Renal cortex interstitium (tissue), 15 donors: ENCODE measurements at places on chromosomes 11 and 22. TPM values are rescaled to one million over a fixed set of nuclear protein-coding genes. Genes with fewer than 3 reads are reported as not detected.

DNA sequence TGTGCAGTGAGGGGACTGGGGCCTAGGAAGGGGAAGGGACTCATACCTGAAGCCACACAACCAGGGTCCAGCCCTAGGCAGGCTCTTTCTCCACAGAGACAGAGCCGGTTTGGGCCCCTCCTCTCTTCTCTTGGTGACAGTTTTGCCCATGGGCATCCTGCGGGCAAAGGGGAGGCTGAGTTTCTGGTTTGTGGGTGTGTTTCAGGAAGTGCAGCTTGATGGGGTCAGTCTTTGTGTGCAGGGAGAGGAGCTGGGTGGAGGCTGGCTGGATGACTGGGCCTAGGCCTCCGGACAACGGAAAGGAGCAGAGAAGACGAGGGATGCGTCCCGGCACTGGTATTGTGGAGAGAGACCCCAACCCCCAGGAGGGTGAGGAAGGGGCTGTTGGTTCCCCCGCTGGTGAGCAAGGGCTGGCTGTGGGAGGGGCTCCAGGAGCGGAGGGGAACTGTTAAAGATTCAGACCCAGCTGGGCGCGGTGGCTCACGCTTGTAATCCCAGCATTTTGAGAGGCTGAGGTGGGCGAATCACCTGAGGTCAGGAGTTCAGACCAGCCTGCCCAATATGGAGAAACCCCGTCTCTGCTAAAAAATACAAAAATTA, 23.4 kb upstream of the CELSR1 start:
- DNase-seq = no peak

DNA sequence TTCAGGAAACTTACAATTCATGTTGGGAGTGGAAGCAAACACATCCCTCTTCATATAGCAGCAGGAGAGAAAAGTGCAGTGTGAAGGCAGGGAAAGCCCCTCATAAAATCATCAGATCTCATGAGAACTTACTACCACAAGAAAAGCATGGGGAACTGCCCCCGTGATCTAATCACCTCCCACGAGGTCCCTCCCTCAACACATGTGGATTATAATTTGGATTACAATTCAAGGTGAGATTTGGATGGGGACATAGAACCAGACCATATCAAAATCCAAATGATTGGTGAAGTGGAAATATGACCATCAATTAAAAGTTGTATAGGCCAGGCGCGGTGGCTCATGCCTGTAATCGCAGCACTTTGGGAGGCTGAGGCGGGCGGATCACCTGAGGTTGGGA, 1268.0 kb downstream of the JRKL start:
- DNase-seq = no peak

DNA sequence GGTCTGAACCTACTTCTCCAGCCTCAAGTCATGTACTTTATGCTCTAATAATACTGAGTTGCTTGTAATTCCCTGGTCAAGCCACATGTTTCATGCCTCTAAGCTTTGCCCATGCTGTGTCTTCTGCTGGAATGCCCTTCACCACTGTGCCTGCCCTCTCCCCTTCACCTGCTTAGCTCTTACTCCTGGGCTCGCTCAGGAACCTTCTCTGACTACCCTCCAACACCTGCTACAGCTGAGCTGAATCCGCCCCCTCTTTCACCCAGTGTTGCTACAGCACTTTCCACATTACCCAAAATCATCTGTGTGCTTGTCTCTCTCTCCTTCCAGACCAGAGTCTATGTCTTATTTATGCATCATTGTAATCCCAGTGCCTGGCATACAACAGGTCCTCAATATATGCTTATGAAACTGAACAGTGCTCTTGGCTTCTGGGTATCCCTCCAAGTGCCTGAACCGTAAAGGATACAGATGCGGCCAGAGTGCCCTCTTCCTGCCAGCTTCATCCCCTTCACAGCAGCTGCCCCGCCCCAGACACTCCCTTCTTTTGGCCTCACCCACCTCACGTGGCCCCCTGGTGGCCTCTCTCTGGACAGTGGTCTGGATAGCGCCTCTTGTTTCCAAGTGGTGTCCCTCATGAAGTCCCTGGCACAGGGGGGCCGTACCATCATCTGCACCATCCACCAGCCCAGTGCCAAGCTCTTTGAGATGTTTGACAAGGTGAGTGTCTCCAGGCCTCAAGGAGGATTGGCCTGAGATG, 7.1 kb downstream of the ABCG4 start:
- no peak for DNase-seq

GRCh38 chr11:86192519-86193257, 51.9 kb upstream of the EED start:
- no peak for DNase-seq

- DNase-seq = no peak
These were observed 15.2 kb downstream of the TMPRSS5 start for GRCh38 chr11:113690619-113691569.

DNA sequence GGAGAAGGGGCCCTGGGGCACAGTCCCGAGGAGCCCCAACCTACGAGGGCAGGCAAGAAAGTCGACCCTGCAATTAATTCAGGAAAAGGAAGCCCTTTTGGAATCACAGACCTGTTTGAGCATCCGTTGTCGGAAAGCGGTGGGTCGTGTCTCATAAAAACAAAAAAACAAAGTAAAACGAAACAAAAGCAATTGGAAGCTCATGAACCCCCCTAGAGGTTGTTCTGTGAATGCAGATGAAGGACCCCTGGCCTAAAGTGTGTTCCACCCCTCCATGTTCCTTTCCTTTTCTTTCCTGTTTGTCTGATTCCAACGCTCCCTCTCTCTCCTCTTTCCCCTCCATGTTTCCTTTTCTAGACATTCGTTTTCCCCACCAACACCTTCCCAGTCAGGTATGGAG, 203.7 kb downstream of the GRIK4 start:
- DNase-seq = no peak

DNA sequence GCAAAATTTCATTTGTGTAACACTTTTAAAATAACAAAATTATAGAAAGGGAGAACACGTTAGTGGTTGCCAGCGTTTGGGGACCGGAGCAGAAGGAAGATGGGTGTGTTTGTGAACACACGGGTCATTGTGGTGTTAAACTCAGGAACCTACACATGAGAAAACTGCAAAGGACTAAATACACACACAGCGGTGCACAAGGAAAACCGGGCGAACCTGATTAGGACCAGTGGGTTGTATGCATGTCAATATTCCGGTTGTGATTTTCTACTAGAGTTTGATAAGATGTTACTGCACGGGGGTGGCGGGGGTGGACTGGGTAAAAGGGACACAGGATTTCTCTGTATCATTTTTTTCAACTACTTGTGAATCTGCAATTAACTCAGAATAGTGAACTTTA, 351.2 kb downstream of the OPCML start:
- no peak for DNase-seq

DNA sequence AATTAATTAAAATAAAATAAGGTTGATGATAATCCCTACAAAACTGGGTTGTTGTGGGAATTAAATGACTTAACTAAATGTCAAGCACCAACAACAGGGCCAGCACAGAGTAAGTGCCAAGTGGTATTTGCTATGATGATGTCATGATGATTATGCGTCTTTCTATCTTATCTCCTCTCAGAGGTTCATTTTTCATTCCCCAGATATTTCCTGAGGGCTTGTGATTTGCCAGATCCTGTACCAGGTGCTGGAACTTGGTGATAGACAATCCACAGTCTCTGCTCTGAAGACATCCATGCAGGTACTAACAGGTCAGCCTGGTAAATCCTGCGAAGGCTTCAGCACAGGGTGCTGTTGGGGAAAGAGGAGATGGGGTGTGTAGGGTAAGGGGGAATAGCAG, 8.1 kb upstream of the MYH9 start:
- no peak for DNase-seq

DNA sequence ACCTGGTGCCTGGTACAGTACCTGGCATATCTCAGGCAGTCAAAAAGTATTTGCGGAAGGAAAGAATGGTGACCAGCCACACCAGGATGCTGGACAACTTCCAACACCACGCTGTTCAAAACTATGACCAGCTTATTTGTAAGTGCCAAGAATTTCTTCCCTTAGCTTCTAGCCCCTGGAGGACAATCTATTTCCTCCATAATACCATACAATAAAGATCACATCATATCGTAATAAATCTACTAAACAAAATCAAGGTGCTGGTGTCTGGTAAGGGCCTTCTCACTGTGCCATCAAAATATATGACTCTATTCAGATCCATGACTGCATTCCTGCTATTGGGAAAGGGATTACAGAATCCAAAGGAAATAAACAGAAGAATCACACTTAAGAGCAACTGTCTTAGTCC, 51.5 kb downstream of the ALG9 start:
- no peak for DNase-seq

DNA sequence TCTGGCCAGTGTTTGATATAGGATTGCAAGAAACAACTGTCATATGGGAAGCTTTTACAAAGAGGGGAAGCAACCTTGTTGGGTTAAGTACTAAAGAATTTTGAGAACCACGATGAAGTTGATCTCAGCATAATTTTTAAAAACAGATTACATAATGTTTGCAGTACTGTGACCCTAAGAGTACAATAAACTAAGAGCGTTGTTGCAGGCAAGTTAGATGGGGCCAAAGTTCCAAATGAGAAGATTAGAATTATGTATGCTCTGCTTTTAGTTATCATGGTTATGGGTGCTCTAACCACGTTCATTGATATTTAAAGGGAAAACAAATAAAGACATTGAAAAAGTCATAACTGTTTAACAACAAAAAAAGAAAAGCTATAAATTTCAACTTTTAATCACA, 177.5 kb downstream of the CNTN5 start:
- DNase-seq = no peak

GRCh38 chr11:100890789-100891188, 203.7 kb downstream of the ARHGAP42 start:
- no peak for DNase-seq

GRCh38 chr11:124717421-124717785, 22.3 kb upstream of the NRGN start:
- no peak for DNase-seq

DNA sequence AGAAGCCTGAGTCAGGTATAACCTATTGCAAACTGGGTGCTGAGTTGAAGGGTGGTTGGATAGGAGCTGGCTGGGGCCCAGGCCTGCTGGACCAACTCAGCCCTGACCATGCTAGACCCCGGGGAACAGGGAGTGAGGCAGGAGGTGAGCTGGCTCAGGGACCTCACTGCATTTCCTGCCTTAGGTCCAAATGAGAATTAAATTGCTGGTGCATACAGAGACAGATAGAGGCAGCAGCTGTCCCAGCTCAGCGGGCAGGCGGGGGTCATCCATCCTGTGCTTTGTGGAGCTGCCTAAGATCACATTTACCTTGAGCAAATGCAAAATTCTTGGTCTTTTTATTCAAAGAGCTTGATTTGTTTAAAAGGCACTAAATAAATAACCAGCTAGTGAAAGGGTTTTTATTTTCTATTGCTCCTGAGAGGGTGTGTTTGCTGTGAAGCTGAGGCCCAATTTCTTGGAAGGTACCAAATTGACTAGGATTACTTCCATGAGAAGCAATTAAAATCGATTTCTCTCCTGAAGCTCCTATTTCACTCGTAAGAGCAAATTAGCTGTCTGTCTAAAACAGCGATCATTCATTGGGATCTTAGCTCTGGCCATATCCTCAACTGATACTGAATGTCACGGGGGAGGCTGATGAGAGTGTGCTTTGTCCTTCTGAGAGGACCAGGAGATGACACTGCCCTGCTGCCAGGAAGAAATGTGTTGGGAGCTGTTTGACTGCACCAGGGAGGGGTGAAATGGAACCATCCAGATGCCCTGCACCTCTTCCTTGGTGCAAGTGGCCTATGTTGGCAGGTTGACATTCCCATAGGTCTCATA, 24.9 kb downstream of the USH1C start:
- no peak for DNase-seq

GRCh38 chr11:60785806-60786361, 751 bp downstream of the MS4A10 start:
- no peak for DNase-seq

DNA sequence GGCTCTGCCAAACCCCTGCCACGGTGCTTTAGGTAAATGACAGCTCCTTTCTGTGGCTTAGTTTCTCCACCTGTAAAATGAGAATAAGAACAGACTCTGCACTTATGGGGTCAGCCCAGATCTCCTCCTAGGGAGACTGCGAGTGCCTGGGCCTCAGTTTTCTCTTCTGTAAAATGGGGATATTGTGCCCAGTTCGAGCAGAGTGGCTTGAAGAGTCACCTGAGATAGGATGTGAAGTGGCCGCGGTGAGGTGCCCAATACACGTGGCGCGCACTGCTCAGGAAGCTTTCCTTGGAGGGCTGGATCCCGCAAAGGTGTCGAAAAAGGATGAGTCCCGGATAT, 473 bp upstream of the EMID1 start:
- no peak for DNase-seq

GRCh38 chr11:118086913-118087768, at the start of gene SMIM35:
Gene SMIM35, minus strand, starts transcription at chr11:118086963. Its CDS starts 206 bp downstream, at chr11:118086757.
- DNase-seq = no peak

GRCh38 chr11:55895216-55895615, 12.1 kb downstream of the TRIM51 start:
- no peak for DNase-seq

DNA sequence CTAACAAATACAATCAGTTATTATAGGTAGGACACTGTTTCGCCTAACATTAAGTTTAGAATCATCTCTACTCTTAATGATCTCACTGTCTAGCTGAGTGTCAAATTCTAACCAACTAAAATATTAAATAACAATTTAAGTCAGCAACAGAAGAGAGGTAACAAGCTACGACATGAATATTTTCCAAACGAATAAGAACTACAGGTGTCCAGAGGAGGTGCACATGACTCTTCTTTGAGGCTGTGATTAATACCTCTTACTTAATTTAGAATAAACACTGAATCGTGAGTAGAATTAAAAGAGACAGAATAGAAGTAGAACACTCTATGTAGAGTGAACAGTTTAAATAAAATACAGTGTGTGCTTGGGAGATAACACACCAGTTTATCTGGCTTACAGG, 619.0 kb upstream of the ARHGAP42 start:
- no peak for DNase-seq

DNA sequence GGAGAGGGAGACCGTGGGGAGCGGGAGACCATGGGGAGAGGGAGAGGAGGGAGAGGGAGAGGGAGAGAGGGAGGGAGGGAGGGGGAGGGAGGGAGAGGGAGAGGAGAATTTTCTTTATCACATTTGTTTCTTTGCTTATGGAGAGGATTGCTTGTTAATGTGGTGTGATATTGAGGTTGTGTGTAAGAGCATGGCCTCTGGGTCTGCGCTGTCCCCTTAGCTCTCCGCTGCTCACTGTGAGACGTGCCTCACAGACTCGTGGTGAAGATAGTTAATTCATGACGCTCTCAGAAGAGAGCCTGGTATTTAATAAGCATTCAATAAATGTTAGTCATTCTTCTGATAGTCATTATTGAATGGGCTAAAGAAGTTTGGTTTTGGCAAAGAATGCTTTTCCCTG, 26.2 kb downstream of the PPFIA1 start:
- DNase-seq = no peak

Gene MS4A3
- 0.80 TPM for polyA plus RNA-seq

Gene MS4A15
- not detected for polyA plus RNA-seq

Gene OR4A16
- polyA plus RNA-seq = not detected

Gene DNAJB7
- polyA plus RNA-seq = 1.0 TPM

Gene BRSK2
- polyA plus RNA-seq = 0.56 TPM

Gene EMSY
- polyA plus RNA-seq = 32.7 TPM

Gene PHF21B
- polyA plus RNA-seq = 4.5 TPM

Gene SDHD
- polyA plus RNA-seq = 182 TPM

Gene OPCML
- polyA plus RNA-seq = 15.8 TPM

Gene SMTNL1
- 0.28 TPM for polyA plus RNA-seq

Gene MICAL2
- polyA plus RNA-seq = 8.5 TPM

Gene GCAT
- polyA plus RNA-seq = 10.4 TPM
